ENCODE measurements at places on chromosomes 3 and 15.

- DNase-seq, result peak; percentile 47
Observed at GRCh38 chr3:58167431-58168351, 43.1 kb downstream of the DNASE1L3 start.

GRCh38 chr15:43923553-43923952 lies 96.8 kb downstream of the WDR76 start:
- no peak for DNase-seq

DNA sequence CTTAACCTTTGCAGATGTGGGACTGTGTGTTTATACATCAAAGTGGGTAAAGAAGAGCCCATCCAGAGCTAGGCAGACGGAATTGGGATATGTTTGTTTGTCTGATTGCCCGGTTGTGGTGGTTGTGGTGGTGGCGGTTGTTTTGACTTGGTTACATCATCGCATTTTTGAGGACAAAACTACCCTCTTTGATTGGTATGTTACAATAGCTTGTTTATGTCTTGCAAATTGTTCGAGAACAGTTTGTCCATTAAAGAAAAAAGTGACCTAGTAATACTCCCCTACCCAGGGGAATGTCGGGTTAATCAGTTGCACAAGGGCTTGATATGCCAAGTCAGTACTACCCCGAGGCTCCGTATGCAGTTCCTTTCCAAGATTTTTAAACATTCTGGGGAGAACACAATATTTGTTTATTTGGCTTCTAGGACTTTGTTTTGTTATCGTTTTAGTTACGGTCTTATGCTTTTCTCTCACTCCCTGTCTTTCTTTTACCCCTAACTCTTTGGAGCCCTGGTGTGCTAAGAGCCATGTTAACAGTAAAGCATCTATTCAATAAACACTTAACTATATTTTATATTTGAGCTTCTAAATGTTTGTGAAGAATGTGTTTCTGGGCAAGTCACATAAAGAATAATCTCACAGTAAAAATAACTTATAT lies 315.4 kb downstream of the LPP start:
- no peak for DNase-seq

DNA sequence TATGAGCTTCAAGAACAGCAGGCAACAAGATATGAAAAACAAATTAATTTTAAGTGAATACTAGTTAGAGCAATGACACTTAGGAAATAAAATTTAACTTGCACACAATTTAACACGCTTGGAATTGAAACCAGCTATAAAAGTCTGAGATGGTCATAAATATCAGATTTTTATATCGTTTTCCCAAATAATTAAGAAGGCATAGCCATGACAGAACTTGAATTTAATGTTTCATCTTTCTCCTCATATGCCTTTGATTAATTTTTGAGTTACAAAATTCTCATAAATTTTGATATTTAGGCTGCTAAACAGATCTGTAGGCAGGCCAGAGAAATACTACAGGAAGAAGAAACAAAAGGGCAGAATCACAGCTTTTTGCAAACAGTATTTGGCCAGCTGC lies 38.5 kb downstream of the CD200R1L start:
- no peak for DNase-seq

- no peak for DNase-seq
Observed at GRCh38 chr3:62723914-62724217, 151.3 kb downstream of the CADPS start.

- no peak for DNase-seq
Observed at GRCh38 chr3:134009345-134010000, 20.3 kb downstream of the SLCO2A1 start.

DNA sequence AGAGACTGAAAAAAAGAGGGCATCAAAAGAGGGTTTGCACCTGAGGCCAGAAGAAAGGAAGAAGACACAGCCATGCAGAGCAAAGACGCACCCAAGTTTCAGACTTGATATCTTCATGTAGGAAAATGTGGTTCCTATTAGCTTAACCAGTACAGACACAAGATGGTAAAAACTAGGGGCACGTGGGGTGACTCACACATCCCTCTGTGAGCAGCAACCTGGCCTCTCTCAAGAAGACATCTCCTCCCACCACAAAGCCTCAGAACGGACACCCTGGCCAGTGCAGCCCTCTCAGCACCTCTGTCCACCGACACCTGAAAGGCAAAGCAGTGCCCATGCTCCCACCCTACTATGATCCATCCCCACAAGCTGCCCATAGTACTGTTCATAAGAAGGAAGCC lies 33.3 kb downstream of the GLB1 start:
- DNase-seq, result peak; percentile 49

- no peak for DNase-seq
Observed at GRCh38 chr15:33031324-33031821, 163.1 kb downstream of the FMN1 start.

- DNase-seq, result peak; percentile 21
Observed at GRCh38 chr3:123618768-123619484, 34.1 kb upstream of the HACD2 start.

GRCh38 chr3:127794972-127795371 lies 27.3 kb downstream of the MGLL start:
- no peak for DNase-seq

DNA sequence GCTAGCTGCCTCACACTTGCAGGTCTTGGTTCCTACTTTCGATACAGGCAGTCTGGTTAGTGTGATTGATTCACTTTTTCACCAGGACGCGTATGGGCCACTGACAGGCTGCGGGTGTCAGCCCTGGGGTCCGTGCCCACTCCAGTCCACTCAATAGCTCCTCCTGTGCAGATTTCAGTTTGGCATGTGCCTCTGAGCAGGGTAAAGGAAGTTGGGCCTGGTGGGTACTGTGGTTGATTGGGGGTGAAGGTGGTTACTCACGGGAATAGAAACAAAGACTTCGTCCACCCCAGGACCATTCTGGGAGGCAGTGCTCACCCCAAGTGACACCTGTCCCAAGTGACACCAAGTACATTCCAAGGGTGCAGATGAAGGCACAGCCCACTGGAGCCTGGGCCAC lies 62.3 kb downstream of the EPHB1 start:
- DNase-seq, result no peak

GRCh38 chr3:69865925-69866679 lies 126.8 kb downstream of the MITF start:
- no peak for DNase-seq

DNA sequence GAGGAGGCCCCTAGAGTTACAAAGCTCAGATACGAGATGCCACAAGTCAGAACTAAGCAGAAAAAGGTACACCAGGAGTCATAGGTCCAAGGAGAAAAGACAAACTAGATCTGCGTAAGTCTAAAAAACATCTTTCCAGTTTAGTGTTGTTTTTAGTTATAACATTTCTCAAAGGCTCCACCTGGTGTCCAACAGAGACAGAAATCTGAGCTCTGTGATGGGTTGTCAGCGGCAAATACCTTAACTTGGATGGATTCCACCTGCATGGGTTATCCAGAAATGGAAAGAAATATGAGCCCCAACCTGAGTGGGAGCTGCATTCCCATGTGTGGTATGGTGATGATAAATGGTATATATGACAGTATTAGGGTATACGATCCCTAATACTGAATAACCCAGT lies 238.6 kb upstream of the CHRM5 start:
- no peak for DNase-seq

- DNase-seq, result no peak
Observed at GRCh38 chr3:3196148-3196861, 16.8 kb upstream of the CRBN start.

DNA sequence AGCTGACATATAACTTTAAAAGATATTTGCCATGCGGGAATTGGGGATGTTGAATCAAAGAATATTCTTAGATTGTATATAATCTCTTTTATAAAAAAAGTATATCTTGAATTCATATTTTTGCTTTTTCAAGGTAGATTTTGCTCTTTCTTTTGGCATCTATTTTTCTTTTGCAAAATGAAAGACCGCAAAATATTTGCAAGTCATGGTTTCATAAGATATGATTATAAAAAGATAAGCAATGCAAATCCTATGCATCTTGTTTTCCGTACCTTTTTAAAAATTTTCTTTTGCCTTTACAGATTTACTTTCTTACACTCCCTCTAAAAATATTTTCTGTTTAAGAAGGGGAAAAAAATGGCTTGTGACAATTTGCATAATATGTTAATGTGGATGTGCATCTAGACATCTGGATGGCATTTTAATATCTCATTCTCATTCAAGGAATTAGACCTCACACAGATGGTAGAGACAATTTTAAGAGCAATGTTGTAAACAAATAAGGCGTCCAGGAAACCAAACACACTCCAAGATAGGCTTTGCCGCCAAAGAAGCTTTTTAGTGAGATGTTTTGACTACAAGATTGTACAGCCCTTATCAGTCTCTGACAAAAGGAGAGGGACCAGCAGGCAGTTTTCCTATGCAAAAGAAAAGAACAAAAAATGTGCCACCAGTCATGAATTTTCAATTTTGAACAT lies 371.1 kb downstream of the CHL1 start:
- DNase-seq, result no peak

DNA sequence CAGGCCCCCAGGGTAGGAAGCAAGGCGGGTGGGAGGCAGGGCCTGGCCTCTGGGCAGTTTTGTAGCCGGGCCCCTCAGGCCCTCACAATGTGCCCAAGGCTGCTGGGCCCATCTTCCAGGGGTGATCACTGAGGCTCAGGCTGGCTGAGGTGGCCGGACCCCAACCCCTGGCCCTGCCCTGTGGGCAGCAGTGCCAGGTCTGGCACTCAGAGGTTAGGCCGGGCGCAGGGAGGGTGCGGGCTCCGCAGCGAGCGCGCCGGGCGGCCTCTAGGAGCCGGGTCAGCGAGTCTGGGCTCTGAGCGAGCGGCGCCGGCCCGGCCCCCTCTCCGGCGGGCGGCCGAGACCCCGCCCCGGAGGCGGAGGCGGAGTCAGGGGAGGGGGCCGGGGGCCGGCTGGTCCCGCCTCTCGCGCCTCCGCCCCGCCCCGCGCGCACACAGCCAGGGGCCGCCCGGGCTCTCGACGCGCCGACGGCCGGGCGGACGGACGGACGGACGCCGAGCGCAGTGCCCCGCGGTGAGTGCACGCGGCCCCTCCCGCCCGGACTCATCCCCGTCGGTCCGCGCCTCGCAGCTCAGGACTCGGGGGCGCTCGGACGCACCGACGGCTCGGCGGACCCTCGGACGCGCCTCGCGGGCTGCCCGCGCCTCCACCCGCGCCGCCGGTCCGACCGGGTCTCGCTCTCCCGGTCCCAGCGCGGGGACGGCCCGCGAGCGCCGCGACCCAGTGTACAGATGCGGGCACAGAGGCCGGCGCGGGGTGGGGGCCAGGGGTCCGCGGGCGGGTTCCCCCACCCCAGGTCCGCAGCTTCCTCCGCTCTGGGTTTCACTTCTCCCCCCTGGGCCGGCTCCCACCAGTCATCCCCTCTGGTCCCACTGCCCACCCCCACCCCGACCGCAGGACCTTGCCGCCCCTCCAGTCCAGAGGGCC lies at the start of gene FBLN2:
TSS of gene FBLN2 (plus strand) at position 430 of the 927 bp plus-strand sequence. CDS start 21,231 bp downstream, outside the sequence.
- no peak for DNase-seq

- DNase-seq, result no peak
Observed at GRCh38 chr3:114858329-114858728, 288.8 kb downstream of the ZBTB20 start.

DNA sequence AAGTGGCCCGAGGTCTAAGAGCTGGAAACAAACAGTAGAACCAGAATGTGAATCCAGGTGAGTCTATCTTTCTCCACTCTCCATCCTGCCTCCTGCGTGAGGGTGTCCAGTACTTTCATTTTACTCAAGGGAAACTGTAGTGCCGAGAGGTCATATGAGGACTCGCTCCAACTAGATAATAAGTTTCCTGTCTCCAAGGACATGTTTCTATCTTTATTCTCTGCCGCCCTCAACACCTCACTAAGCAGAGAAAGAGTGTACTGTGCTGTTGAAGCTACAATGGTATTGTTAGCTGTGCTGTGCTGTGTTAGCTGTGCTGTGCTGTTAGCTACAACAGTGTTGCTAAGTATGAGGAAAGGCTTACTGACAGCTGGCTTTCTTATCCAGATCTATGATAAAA lies 137.9 kb upstream of the COL8A1 start:
- DNase-seq, result no peak

DNA sequence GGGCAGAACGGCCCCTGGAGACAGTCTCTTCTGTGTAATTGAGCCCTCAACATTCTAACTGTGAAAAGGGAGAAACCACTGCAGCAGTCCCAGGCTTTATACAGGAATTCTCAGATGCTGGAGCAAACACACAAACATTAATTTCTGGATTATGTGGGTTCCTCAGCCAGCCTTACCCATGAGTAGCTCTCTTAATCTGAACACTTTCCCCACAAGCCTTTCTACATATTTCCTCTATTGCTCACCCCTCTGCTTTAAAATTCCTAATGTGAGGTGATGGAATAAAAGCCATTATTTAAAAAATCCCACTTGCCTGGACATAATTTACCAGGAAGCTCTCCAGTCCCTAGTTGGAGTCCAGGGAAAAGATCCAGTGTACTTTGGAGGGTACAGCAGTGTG lies 139.0 kb downstream of the CTNNB1 start:
- DNase-seq, result no peak

- no peak for DNase-seq
Observed at GRCh38 chr15:49410641-49411040, 12.4 kb upstream of the FGF7 start.

DNA sequence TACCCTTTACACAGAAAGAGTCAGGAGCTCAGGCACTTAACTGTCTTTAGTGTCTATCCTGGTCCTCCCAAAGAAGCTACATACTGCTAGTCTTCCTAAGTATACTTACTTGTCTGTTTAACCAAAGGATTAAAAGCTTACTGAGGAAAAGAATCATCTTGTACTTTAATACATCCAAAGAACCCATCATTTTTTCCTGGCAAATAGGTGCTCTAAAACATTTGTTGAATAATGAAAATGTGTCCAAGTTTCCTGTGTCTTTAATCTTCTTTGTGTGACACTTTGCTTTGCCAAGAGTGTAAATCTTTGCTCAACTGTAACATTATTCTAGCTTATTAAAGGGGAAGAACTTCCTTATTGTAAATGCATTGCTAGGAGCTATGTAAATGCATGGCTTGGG lies 519.2 kb downstream of the OTOL1 start:
- DNase-seq, result no peak

GRCh38 chr15:86197770-86198169 lies 118.1 kb downstream of the AGBL1 start:
- no peak for DNase-seq

GRCh38 chr15:44738340-44738984 lies 2.1 kb downstream of the TRIM69 start:
- DNase-seq, result peak; percentile 71

- DNase-seq, result no peak
Observed at GRCh38 chr3:57545636-57546268, 1.6 kb upstream of the DNAH12 start.

DNA sequence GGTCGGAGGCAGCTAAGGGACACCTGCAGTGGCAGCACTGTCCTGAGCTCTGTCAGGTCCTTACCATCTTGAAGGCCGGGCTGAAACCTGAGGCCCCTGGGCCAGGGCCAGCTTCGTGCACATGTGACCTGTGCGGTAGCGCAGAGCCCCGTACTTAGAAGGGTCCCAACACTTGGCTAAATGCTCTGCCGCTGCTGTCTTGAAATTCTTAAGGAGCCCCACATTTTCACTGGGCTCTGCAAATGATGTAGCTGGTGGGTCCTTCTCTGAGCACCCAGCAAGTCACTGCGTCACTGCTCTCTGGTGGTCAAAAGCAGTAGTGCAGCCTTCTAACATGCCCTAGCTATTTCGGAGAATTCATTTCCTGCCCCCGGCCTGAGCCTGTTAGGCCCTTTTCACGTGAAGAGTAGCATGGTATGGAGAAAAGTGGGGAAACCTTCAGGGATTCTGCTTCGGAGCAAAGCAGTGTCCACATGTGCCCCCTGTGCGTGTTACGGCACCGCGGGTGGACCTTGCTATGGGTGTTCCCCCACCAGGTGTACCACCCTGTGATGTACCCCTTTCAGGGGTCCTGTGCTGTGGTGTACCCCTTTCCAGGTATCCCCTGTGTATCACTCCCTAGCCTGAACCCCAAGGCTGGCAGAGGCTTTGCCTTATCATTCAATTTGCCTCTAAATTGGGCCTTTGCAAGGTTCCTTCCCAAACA lies 79.7 kb downstream of the TMEM266 start:
- DNase-seq, result peak; percentile 60

Data from CD4-positive, alpha-beta T cell treated with Interleukin-21 for 1 hour (primary cell).